Activated CD4-positive, CD25-positive, alpha-beta regulatory T cell (primary cell): ENCODE measurements at places on chromosomes 7 and 10.

- no peak for DNase-seq
Observed at GRCh38 chr7:92133133-92133736, 1.0 kb downstream of the CYP51A1 start.

- no peak for DNase-seq
Observed at GRCh38 chr7:50357426-50357825, 52.9 kb downstream of the IKZF1 start.

- DNase-seq: no peak
Observed at GRCh38 chr10:30528429-30528786, 94.4 kb downstream of the MAP3K8 start.

GRCh38 chr10:58993480-58994221 is 182.8 kb upstream of the PHYHIPL start:
- DNase-seq: no peak

DNA sequence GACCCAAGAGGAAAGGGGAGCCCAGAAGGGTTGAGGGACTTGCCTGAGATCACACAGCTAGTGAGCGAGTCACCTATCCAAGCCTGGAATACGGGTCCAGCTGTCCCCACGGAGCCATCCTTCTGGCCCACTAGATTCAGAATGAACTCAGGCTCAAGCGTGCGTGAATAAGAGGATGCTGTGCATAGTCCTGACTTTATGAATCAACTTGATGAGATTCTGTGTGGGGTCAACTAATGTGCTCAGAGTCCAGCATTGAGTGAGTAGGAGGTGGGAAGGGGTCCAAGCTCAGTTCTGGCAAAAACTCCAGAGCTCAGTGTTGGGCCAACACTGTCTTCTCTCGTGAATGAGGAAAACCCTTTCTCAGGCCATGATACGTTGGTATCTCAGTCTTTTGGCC is 41.4 kb downstream of the CAMK1D start:
- no peak for DNase-seq
